ENCODE measurements at places on chromosomes 1 and 21.
A peak's percentile ranks its signal among the peaks of the same experiment; 100 is the strongest.

- peak; percentile 3 for DNase-seq
Measured at GRCh38 chr1:61271412-61271789, 189.0 kb downstream of the NFIA start.

GRCh38 chr1:51072043-51072439 is 30.0 kb upstream of the C1orf185 start:
- DNase-seq, result no peak

DNA sequence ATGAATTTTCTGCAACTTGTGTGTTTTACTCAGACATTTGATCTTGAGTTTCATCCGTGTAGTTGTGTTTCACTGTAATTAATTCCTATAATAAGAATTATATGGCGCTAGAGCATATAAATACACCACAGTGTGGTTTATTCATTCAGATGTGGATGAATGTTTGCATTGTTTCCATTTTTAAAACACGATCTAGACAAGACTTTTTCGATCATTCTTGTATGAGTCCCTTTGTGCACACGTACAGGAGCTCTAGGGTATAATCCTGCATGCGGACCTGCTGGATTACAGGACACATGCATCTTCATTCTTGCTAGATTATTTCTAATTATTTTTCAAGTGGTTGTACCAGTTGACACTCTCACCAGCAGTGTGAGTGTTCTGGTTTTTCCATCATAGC is 46.8 kb upstream of the CNIH3 start:
- DNase-seq, result no peak

DNA sequence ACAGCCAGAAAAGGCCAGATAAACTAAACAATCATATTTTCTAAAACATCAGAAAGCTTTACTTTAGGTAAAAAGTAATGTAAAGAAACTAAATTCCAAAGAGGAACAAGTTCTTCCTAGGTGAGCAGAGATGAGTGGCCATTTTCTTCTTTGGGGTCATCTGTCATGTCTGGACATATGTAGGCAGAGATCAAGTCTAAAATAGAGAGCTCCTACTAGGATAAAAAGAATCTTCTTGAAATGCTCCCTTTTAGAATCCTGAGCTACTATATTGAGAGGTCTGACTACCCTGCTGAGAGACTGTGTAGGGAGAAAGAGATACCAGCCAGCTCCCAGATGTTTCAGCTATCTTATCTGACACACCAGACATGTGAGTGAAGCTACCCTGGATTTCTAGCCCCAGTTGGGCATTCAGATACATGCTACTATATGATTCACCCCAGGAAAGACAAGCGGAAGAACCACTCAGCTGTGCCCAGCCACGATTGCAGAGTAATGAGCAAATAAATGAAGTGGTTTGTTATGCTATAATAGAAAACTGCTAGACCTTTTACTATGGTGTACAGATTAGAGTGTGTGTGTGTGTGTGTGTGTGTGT is 80.1 kb downstream of the TTLL7 start:
- no peak for DNase-seq

DNA sequence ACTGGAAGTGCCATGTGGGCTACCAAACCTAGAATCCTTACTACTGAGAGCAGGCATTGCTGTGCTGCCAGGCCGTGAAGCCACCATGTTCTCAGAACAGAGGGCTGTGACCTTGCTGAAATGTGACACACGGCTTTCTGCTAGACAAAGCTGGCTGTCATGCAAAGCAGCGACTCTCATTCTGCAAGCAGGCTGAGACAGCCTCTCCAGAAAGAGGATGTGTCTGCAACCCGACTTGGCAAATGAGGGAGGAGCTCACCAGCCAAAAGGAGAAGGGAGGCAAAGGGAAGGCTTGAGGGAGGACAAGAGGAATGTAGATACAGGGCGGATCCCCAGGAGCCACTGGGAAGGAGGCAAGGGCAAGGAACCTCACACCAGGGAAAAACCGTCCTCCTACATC is 85.7 kb upstream of the KRTAP19-8 start:
- DNase-seq, result no peak

- DNase-seq, result no peak
Measured at GRCh38 chr1:162873671-162874666, 13.0 kb upstream of the CCDC190 start.

- DNase-seq, result no peak
Measured at GRCh38 chr1:243842161-243842560, 7.9 kb downstream of the AKT3 start.

GRCh38 chr1:152179566-152179965 is 20.5 kb upstream of the RPTN start:
- DNase-seq, result no peak

Data from stimulated activated naive CD8-positive, alpha-beta T cell treated with anti-CD3 and anti-CD28 coated beads, Interleukin-15, Interleukin-2, amounts not matched to agents 100 U/mL and 50 U/mL, for 24 hours (primary cell).